ENCODE measurements at places on chromosomes 3 and 15.

DNA sequence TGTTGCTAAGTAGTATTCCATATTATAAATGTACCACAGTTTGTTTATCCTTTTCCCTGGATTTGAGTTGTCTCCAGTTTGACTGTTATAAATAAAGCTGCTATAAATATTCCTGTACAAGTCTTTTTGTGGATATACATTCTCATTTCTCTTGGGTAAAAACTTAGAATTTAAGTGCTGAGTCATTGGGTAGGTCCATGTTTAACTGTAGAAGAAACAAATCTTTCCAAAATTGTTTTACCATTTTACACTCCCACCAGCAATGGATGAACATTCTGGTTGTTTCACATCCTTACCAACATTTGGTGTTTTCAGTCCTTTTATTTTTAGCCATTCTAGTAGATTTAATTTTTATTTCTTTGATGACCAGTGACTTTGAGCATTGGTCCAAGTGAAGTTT, 74.0 kb upstream of the TNFAIP8L3 start:
- DNase-seq: no peak

GRCh38 chr15:90241343-90242192, 7.6 kb downstream of the GDPGP1 start:
- DNase-seq: no peak

GRCh38 chr3:57989646-57990045, 18.6 kb upstream of the FLNB start:
- no peak for DNase-seq

- DNase-seq: no peak
Measured at GRCh38 chr15:29342201-29342600, 72.6 kb upstream of the NSMCE3 start.

DNA sequence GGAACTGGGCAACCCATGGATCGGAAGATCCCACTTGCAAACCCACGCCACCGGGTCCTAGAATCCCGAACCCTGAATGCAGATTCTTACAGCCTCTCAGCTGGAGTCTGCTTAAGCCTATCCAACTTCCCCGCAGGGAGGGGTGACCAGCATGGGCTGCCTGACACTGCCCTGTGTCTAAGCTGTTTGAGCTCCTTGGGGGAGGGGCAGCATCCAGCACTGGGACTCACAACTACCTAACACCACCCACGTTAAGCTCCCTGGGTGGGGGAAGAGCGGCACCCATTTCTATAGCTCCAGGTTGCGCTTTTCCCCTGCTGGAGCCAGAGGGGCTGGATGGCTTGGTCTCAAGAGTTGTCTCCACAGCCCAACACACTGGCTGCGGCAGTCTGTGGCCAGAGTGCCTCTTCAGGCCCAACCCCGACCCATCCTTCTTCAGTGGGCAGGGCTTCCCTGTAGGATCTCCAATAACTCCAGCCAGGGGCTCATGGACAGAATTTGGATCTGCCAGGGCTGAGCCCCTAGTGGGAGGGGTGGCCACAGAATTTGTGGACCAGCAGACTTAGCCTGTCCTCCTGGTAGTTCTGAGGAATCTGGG, 649.2 kb downstream of the TUSC7 start:
- no peak for DNase-seq

DNA sequence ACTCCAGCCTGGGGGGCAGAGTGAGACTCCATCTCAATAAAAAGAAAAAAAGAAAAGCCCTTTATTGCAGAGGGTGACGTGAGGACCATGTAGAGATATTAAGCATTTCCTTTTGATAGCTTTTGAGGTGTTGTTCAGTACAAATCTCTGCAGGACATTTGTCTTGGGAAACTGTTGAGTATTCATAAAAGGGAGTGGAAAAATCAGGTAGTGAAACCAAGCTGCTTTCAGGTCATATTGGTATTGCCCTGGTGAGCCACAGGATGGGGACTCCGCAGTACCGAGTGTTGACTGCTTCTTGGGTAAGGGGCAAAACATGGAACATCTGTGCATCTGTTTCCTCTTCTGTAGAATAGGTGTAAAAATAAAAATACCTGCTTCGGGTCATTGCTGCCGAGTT, 9.9 kb downstream of the ITPR1 start:
- DNase-seq: no peak

DNA sequence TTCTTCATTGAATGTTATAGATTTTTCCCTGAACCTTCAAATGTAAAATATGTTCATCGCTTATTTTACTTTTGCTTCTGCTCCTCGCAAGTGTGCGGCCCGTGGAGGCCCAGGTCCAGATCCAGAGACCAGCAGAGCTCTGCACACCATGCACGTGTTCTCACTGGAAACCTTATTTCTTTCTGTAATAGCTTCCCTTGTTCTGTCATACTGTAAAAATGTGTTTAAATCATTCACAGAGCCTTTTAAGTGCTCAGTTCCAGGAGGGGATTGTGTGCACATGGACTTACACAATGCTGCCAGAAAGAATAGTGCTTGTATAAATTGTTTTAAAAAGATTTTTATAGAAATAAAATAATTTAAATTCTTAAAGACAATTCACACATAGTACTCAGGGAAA, 359.3 kb downstream of the GABRG3 start:
- no peak for DNase-seq

GRCh38 chr3:155496206-155496605, 202.7 kb upstream of the STRIT1 start:
- DNase-seq: no peak

GRCh38 chr3:176005564-176005963, 1146.4 kb downstream of the NAALADL2 start:
- DNase-seq: no peak

DNA sequence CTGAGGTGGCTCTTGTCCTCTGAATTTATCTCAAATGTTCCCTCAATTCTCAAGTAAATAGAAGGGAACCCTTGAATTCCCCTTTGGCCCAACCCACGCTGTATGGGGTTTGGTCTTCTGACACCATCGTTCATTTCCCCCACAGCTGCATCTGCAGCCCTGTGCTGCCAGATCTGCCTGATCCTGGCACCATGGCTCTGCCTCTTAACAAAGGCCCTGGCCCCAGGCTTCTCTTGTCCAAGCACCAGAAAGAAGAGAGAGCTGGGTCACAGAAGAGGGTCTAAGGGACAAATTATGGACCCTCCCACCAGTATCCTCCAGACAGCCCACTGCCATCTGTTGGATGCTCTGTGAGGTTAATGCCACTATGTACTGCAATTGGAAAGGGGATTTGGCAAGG, 1.8 kb downstream of the MAP1A start:
- DNase-seq: no peak

DNA sequence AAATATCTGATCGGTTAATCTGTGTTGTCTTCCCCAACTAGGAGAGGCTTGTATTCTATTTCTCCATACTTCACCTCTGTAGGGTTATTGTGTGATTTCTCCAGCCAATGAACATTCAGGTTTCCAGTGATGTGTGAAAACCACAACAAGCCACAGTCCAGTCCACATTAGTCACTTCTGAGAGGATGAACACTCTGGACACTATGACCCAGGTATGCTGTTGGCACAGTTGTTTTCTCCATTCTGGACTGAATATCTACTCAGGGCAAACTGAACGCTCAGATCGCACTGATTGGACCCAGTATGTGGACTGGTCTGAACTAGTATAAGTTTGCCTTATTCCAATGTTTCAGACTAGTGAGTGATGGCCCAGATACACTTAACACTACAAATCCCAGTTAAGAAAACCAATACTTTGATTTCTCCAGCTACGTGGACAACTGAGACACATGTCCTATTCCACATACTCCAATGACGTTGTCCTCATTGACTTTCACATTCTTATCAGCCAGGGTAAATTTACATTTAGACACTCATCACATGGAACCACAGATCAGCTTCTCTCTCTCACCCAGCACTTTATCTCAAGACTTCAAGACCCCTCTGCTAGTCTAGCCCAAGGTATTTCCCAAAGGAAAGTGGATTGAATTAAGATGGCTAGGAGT, 587.4 kb upstream of the SGO1 start:
- DNase-seq: no peak

GRCh38 chr3:13571264-13571663, 22.3 kb downstream of the FBLN2 start:
- DNase-seq: no peak

GRCh38 chr15:76309601-76310330, 1.5 kb downstream of the ETFA start:
- no peak for DNase-seq

- DNase-seq: no peak
Measured at GRCh38 chr3:112020674-112021085, 13.9 kb upstream of the TMPRSS7 start.

DNA sequence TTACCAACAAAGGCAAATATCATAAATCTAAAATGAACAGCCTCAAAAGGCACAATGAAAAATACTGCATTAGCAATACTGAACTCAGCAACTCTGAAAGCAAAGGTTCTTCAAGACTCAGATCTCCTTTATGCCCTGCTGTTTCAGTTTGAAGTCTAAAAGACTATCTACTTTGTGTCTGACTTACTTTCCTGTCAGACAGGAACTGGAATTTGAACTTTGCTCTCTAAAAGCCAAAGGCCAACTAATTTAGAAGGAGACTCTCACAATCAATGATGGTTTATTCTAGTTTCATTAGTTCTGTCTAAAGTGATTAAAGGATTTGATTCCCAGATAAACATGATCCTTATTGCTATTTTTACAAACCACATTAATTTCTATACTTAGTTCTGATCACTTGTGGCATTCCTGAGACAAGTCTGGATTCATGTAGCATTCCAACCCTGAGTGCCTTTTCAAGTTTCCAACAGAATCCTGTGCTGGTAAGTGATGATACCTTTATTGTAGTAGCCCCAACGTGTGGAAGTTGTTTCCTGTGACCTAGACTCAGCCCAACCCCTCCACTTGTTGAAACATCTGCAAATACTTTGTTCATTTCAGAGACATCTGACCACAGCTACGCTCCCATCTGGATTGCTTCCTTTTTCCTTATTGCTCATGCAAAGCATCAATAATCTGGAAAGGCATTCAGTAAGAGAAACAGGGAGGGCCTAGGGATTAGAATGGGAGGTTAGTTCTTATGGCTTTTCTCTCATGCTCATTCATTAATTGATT, 14.9 kb upstream of the LEKR1 start:
- DNase-seq: no peak

GRCh38 chr3:143532091-143532490, 316.2 kb downstream of the SLC9A9 start:
- no peak for DNase-seq

DNA sequence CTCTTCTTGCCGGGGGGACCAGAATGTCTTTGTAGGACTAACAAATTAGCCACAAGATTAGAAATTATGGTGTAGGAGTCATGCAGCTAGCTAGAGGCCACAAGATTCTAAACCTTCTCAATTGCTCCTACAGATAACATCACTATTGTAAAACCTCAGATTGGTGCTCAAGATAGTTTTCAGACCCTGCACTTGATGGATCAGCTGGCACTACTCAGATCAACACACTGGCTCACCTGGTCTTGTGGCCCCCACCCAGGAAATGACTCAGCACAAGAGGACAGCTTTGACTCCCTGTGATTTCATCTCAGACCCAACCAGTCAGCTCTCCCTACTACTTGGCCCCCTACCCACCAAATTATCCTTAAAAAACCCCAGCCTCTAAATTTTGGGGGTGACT, 124.1 kb upstream of the RASGRP1 start:
- DNase-seq: no peak

GRCh38 chr3:13947912-13948311, 68.0 kb upstream of the WNT7A start:
- no peak for DNase-seq

- no peak for DNase-seq
Measured at GRCh38 chr3:98026425-98027084, 8.6 kb downstream of the GABRR3 start.

DNA sequence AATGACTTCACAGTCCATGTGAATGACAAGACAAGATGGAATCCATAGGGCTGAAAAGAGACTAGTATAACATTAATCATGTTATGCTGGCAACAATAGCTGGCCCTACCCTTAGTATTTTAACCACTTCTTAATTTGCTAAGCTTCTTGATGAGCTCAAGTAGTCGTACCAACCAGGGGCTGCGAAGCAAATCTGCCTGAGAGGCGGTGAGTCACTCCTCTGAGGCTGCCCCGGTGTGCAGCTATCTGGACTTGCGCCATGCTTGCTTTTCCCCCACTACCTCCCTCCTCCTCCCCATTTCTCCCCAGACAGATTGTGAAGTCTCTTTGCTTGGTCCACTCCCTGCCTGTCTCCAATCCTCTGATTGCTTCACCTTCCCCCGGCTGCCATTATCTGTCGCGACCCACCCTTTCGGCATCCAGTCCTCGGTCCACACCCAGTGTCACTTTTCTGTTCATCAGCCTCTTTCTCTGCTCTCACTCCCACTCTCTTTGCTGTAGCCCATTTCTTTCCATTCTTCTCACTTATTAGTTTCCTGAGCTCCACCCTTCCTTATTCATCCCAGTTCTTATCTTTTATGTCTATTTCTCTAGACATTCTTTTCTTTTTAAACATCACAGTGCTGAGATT, 42.7 kb downstream of the DUT start:
- DNase-seq: no peak

DNA sequence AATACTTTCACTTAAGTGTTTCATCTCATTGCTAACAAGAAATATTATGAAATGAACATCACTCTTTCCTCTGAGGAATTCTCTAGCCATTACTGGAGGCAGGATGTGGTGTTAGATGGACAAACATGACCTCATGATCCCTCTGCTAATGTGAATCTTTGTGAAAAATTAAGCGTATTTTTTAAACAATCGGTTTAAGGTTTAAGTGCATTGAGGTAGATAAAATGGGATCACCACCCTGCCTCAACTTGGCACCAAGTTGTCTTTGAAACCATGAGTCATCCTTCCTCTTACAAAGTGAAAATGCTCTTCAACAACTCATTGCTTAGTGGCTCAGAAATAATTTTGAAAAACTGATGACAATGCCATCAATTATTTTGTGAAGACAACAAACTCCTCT, 76.0 kb upstream of the DCBLD2 start:
- DNase-seq: no peak

DNA sequence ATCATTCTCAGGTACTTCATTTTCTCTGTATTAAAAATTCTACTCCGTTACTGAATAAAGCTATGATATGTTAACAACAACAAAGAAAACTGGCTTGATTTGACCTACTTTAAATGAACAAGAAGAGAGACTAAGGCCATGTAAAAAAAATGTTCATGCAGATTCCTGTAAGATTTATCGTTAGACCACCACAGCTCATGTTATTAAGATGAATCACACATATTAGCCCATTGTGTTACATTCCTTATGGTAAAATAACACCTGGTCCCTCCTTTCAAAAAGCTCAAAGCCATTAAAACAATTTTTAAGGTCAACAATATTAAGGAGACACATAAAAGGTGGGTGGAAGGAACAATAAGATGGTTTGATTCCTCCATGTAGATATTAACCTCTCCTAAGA, 6.3 kb downstream of the THOC7 start:
- DNase-seq: no peak

- no peak for DNase-seq
Measured at GRCh38 chr3:168183774-168184173, 88.0 kb upstream of the GOLIM4 start.

DNA sequence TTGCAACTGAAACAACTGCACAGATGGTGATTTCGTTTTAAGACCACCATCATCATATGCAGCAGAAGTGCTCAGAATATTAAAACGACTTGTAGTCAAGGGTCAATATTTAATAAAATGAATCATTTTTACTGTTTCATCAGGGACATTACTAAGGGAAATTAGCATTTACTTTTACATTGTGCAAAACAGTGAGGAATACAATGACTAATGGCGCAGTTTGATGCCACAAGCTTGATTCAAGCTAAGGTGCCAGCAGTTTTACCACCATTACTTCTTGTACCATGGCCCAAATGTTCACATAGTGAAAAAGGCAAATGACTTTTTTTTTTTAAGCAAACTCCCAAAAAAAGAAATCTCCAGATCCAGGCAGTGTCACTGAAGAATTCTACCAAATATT, 277.4 kb upstream of the CHRNA7 start:
- DNase-seq: no peak

- no peak for DNase-seq
Measured at GRCh38 chr3:190260301-190260700, 61.9 kb downstream of the CLDN1 start.

All from activated T-cell treated with anti-CD3 and anti-CD28 coated beads, Interleukin-2, amount 50 U/mL, for 24 hours (primary cell).